AG09319 (cell line): ENCODE measurements at places on chromosomes 1 and 21.

DNA sequence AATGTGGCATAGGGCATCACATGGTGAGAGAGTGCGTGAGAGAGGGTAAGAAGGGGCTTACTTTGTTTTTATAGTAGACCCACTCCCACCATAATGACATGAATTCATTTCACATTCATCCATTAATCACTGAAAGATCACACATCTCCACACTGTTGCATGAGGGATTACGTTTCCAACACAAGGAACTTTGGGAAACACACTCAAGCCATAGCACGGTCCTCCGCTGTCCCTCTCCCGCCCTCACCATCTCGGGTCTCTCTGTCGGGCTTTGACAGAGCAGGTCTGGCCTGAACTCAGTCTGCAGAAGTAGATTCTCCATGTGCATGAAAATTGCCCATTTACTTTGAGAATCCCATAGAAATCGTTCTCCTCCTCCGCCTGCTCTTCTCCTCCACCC is 312.2 kb downstream of the MATN1 start:
- DNase-seq: no peak

- DNase-seq: no peak
These were observed 41.8 kb upstream of the ACTRT2 start for GRCh38 chr1:2979191-2980072.

- DNase-seq: no peak
These were observed 6.0 kb downstream of the PTTG1IP start for GRCh38 chr21:44867464-44867863.

DNA sequence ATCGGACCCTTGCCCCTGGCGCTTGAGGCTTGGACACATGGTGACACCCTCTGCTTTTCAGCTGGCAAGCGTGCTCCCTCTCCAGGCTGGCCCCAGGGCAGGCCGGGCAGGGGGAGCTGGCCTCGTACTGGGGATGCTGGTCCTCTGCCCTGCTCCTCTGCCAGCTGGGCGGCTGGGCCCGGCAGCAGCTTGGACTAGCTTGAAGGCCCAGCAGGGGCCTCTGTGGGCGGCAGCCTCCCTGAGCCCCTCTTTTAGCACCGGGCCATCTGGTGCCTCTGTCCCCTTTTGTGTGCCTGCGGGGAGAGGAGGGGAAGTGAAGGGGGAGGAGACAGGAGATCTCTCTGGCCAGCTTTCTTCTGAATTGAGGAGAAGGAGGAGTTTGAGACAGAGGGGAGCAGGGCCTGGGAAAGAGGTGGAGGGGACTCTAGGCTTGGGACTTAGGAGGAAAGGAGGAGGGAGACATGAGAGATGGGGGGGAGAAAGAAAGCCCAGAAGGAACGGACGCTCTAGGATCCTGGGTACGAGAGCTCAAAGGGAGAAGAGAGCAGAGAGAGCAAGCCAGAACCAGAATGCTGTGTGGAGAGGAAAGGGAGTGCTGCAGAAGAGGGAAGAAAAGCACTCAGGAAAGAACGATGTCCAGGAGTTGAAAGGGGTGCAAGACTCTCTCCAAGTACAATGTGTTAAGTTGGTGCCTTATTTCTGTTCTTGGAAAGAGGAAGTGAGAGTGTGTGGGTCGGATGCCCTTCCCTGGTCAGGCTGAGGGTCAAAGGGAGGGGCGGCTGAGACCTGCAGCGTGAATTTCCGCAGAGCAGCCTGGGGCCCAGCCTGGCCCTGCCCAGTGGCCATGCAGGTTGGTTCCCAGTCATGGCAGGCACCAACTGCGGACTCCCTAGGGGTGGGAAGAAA is 40.3 kb downstream of the IER5 start:
- DNase-seq: no peak

GRCh38 chr1:199221371-199222150 is 582.7 kb downstream of the PTPRC start:
- DNase-seq: no peak

DNA sequence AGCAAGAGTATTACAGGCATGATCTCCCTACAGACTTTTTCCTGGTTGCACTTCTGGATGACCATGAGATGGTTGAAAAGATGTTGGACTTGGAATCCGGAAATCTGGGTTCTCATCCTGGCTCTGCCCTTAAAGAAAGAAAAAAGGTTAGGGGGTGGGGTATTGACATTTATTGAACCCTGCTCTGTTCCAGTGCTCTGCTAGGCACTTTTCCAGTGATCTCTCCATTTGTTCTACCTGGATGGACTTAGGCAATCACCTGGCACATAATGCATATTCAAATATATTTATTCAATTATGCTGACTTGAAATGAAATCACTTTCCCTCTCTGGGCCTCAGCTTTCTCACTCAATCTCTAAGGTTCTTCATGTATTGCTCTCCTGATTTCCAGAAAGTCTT is 101.0 kb upstream of the NFIA start:
- no peak for DNase-seq

DNA sequence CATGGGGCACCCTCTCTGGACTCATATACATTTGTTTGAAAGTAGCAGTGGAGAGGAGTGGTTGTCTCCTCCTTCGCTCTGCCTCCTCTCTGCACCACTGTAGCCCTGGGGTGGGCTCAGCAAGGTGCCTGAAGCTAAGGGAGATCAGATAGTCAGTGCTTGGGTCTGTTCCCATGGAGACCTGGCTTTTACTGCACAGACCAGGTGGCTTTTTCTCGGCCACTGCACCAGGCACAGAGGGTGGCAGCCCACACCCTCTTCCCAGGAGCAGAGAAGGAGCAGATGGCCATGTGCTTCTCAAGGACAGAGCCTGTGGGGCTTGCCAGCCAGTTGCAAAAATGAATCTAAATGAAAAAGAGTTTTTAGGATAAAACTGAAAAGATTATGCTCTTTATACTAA is 123.4 kb upstream of the KCNK1 start:
- DNase-seq: no peak

GRCh38 chr1:72435025-72435424 is 152.7 kb upstream of the NEGR1 start:
- no peak for DNase-seq

- DNase-seq: no peak
These were observed 1.7 kb downstream of the AZIN2 start for GRCh38 chr1:33082575-33083108.

- DNase-seq: no peak
These were observed 9.2 kb upstream of the TRAF3IP3 start for GRCh38 chr1:209746451-209747165.

DNA sequence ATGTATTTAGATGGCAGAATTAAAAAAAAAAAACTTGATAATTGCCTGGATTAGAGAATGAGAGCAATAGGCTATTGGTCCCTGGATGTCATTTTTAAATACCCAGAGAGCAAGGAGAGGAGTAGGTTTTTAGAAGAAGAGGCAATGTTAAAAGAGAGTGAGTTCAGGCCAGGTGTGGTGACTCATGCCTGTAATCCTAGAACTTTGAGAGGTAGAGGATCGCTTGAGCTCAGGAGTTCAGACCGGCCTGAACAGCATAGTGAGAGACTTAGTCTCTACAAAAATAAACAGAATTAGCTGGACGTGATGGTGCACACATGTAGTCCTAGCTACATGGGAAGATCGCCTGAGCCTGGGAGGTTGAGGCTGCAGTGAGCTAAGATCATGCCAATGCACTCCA is 15.9 kb upstream of the MUTYH start:
- DNase-seq: no peak

DNA sequence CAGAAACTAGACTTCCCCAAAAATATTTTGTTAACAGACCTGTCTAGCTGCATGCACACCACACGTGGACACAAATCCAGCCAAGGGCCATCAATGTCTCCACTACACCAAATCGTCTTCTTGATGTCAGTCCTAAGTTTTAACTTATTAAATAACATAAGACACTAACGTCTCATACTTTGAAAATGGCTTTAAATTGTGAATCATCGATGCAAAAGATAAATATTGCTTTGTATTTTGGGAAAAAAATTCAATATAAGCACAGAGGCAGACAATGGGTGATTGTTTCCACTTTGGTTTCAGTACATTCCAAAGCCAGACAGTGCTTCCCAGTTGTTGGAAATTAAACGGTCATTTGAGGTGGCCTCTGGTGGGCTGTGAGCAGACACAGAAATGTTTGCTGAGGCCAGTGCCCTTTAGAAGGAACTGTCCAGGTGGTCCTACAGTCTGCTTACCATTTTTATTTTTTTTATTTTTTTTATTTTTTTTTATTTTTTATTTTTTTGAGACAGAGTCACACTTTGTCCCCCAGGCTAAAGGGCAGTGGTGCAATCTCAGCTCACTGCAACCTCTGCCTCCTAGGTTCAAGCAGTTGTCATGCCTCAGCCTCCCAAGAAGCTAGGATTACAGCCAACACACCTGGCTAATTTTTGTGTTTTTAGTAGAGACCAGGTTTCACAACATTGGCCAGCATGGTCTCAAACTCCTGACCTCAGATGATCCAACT is 1.8 kb upstream of the KIAA2013 start:
- DNase-seq: no peak

- no peak for DNase-seq
These were observed 674 bp downstream of the CEP350 start for GRCh38 chr1:179955287-179955680.

- DNase-seq: no peak
These were observed 20.6 kb upstream of the TRAPPC10 start for GRCh38 chr21:43991447-43991991.

DNA sequence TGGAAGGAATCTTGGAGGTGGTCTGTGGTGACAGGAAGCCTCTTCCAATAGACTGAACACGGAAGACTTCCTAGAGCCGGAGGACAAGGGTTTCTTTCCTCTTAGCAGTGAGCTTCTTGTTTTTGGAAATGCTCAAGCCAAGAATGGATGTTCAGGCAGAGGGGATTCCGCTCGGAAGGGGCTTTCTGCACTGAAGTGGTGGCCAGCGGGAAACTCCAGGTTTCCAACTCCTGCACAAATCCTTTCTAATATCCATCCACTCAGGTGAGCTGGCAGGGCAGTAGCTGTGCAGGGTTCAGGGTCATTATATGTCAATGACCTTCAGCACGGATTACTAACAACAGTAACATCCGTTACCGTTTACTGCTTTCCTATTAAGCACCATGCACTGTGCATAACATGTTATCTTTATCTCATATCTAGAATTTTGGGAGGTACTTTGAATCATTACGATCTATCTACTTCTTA is 573 bp upstream of the CPT2 start:
- no peak for DNase-seq

DNA sequence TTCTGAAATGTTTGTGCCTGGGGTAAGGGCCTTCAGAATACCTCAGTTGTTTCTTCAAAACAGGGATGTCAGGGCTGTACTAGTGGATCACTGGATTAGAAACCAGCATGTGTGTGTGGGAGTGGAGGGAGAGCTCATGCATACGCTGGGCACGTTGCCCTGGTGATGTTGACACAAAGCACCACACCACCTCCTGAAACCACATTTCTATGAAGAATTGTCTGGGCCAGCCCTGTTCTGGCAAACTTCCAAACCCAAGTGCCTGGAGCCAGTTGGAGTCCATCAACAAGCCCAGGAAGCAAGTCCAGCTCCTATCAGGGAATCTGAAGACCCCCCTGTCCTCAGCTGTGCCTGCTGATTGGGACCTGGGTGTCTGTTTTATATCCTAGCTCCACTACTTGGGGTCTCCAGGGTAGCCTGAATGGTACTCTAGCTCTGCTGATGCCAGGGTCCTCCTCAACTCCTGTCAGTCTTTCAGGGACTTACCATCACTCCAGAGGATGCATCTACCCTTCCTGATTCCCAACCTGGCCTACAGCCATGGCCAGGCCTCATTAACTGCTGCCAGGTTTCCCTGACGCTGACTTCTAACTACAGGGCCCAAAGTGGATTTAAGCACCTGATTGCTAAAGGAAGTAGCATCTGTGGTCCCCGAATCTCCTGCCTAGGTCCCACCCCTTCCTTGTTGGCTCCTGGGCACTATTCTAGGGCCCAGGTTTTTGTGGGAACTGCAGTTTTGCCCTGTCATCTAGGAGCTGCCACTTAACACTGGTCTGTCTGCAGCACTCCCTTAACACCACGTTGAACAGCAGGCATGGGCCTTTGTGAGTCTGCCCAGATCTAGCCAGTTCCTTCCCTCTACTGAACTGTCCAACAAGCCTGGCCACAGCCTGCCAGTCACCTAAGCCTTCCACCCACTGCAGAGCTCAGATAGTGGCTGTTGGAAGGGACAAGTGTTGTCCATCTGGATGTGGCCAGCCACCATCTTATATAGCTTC is 45.5 kb downstream of the LPAR3 start:
- peak; percentile 95 for DNase-seq

DNA sequence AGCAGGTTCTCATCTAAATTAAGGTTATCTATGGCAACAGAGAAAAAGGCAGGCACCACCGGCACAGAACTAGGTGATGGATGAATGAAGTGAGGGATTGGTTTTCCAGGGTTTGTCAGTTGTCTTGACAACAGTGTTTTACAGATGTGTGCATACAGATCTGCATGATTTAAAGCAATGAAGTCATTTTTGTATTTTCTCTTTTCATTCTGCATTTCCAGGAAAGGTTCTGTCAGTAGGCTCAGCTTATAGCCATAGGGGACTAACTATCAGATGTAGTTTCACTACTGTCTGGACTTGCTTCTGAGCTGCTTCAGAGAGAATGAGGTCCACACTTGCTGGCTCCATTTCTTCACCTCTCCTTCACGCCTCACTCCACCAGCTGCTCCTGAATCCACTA is 98.2 kb upstream of the LMO4 start:
- DNase-seq: no peak

GRCh38 chr1:156419854-156420204 is 50.8 kb downstream of the RHBG start:
- DNase-seq: no peak

DNA sequence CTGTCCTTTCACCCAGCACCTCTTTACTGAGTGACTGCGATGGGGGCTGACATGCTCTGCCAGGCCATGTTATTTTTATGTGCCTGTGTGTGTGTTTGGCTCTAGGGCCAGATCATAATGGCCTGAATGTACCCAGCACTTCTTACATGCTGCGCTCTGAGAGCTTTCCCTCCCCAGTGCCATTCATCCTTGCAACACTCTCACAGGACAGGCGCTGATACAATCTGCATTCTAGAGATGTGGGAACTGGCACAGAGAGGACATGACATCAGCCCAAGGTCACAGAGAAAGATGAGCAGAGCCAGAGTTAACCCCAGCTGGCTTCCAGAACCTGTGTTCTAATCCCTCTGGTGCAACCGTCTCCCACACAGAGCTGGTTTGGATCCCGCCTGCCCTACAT is 54.5 kb downstream of the ARHGEF10L start:
- DNase-seq: no peak

- peak; percentile 5 for DNase-seq
These were observed 70.3 kb upstream of the CAMK1G start for GRCh38 chr1:209513226-209513625.

DNA sequence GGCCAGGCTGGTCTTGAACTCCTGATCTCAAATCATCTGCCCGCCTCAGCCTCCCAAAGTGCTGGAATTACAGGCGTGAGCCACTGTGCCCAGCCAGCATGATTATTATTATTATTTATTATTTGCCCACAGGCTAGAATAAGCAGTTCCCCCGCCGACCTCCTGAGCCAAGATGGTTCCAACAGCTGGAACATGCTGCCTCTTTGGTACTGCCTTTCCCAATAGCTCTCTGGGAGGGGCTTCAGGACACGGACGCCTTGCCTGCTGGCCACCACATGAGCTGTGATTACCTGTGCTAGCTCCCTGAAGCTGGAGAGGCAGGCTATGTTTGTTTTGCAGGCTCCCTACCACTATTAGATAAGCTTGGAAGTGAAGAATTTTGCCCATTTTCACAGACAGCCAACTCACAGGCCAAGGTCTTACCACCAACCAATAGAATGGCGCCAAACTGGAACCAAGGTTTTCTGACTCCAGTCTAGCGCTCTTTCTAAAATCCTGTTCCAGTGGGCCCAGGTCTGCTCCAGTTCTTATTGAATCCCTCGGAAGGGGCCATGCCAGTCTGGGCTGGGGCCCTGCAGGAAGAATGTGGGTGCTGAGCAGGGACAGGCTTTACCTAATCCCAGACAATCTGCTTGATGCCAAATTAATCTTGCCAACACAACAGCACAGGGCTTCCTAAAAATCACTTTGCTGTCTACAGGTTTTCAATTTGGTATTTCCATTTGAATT is 2.1 kb upstream of the GPR61 start:
- no peak for DNase-seq
